Stimulated activated CD8-positive, alpha-beta memory T cell treated with anti-CD3 and anti-CD28 coated beads, Interleukin-15, amount 100 ng/mL, for 24 hours (primary cell): ENCODE measurements at places on chromosomes 2 and 18.

DNA sequence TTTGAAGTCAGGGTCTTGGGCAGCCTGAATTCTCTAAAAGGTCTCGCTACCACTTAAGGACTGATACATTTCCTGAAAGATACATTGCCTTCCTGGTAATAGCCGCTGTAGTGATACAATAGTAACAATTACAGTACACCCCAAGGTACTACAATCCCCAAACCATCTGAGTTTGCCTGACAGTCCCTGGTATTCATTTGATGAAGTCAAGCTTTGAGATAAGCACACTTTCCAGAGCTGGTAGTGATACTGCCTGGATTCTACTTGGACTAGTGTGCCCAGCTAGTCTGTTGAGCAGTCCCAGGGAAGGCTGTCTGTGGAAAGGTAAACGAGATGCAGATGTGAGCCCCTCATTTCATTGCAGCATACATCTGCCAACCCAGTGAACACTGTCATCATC lies 24.4 kb upstream of the ITGB6 start:
- DNase-seq, result no peak

DNA sequence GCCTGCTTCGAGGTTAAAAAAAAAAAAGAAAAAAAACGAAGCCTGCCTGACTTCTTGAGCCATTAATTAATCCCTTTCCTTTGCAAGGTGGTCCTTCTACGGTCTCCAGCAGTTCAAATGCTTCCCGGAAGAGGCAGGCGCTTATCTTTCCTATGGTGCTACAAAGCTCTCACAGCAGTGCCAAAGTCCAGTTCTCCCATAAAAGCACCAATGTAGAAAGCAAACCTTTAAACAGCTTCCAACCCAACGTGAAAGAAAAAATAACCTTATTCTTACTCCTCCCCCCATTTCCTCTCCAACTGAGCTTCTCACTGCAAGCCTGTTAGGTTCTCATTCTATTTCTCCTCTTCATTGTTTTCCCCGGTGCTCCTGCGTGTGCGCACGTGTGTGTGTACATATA lies 317.4 kb upstream of the SOX11 start:
- no peak for DNase-seq

- no peak for DNase-seq
These were observed 597 bp downstream of the PECR start for GRCh38 chr2:216081012-216081411.

DNA sequence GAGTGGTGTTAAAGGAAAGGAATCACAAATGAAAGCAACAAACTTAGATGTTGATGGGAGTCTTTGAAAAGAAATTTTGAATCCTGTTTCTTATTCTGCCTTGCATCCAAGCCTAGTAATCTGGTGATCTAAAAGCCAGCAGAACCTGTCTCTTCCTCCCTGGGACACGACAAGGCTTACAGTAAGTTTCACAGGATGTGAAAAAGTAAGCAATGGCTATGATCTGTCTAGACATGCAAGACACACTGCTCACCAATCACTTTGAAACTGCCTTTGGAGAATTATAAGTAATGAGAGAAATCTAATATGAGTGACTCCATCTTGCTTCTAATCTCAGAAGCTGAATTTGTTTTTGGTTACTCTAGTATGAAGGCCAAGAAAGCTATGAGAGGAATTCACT lies 103.7 kb downstream of the KCNH7 start:
- DNase-seq, result no peak

DNA sequence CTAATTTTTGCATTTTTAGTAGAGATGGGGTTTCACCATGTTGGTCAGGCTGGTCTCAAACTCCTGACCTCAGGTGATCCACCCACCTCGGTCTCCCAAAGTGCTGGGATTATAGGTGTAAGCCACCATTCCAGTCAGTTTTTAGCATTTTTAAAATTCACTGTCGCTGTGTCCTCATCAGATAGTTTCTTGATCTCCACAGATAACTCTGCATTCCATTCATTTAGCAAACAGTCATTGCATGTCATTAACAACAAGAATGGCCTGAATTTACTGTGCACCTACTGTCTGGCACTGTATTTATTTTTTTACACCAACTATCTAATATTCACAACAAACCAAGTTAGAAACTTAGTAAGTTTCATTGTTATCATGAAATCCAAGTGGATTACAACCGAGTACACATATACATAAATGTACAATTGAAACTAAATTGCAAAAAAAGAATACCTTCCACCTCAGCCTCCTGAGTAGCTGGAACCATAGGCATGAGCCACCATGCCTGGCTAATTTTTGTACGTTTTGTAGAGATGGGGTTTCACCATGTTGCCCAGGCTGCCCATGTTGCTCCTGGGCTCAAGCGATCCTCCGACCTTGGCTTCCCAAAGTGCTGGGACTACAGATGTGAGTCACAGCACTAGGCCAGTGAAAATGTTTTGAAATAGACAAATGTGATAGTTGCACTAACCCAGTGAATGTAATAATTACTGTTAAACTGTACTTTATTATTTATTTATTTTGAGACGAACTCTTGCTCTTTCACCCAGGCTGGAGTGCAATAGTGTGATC lies 4.3 kb downstream of the MCEE start:
- no peak for DNase-seq

- no peak for DNase-seq
These were observed 57.0 kb upstream of the CYRIA start for GRCh38 chr2:16722677-16723076.

- no peak for DNase-seq
These were observed 486.5 kb downstream of the TDRD15 start for GRCh38 chr2:21610304-21610703.

DNA sequence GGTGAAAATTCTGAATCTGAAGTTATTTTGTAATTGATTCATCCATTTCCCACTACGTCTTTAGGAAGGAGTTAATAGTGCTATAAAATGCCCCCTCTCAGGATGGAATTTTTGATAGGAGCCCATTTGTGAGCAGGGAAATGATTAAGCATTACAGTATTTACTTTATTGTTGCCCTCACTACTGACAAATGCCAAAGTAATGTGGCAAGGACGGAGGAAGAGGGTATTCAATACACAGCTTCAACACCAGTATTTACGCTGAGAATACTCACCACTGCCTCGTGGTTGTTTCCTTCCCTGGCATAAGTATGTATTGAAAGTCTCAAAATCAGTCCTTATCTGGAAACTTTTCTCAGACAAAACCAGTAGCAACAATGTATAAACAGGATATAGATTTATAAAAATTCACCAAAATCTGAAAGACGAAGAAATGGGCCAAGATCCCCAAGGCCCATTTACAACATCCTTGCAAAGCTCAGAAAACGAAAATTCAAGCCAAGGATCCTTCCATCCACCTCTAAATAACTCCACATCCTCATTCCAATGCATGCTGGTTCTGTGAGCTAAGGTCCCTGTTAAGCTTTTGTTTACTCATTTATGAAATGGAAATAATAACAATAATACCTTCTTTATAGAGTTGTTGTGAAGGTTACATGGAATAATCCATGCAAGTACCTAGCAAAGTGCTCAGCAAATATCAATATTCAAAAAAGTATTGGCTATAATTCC lies 29.3 kb downstream of the FEZ2 start:
- DNase-seq, result no peak

- peak; percentile 13 for DNase-seq
These were observed 154.7 kb upstream of the HS6ST1 start for GRCh38 chr2:128473175-128474035.

- no peak for DNase-seq
These were observed 421 bp upstream of the VAMP5 start for GRCh38 chr2:85583667-85584353.
